Calu3 (cell line): ENCODE measurements at places on chromosomes 6 and 20. TPM values are rescaled to one million over a fixed set of nuclear protein-coding genes. Genes with fewer than 3 reads are reported as not detected.

DNA sequence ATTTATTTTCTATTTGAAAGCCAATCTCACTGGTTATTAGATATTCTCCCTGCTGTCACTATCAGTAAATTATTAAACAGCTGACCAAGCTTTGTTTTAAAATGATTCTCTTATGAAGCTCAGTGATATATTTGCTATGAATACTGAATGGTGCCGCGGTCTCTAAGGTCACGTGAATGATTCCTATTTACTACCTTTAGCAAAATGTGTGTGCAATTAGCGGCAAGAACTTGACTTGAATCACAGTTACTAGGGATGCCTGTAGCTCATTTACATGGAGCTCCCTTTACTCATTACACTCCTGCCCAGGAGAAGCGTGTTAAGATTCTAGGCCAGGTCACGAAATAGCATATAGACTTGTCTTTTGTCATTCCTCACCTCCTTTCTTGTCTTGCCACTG, 12.4 kb upstream of the PTPRT start:
- no peak for DNase-seq

ZFP57 gene
- 0.83 TPM in 1 of 2 replicates, not detected in the other for total RNA-seq

KHDRBS2 gene
- not detected in 2 replicates for total RNA-seq

MKKS gene
- total RNA-seq, result 11.6 and 12.1 TPM in 2 replicates

DNA sequence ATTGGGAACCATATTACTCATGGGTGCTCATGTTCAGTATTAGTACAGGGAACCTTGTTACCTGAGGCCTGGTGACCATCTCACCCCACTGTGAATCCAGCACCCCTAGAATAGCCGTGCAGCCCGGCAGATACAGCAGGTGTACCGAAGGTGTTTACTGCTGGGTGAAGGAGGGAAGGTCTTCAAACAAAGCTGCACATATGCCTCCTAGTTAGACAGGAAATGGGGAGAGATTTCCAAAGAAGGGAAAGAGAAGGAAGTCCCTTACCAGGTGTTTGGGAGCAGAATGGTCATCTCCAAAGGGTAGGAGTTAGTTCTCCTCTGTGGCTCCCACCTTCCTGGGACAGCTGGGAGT, 2.4 kb upstream of the CST1 start:
- no peak for DNase-seq

ANKRD66 gene
- total RNA-seq, result not detected in 2 replicates

SEL1L2 gene
- total RNA-seq, result not detected in 2 replicates

- no peak for DNase-seq
Observed at GRCh38 chr6:3326184-3326971, 67.6 kb downstream of the PSMG4 start.

DNA sequence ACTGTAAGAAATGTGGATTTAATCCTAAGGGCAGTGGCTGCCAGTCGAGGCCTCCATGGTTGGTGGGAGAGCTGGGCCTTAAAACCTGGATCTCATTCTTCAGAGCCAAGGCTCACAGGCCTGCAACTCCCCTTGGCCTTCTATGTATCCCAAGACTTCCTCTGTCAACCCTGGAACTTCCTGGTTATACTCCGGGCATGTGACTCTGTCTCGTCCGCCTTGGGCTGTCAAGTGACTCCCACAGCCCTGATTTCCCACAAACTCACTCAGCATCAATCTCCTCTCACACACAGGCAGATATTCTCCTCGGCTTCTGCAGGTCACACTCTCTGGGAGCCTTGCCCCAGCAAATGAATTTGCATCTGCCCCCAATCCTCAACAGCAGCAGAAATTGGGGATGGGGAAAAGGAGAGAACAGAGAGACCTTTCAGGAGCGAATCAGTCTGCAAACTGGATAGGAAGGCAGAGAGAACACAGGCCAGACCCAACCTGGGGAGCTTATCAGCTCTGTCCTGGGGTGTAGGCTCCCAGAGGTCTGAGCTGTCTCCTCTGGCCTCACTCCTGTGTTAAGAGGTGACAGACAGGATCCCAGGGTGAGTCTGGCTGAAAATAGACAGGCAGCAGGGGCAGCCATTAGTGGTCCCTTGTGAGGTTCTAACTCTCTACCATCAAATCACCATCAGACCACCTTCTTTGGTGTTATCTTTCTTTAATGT, 30.4 kb upstream of the PREX1 start:
- no peak for DNase-seq

GRCh38 chr20:17505636-17506517, 25.3 kb downstream of the BFSP1 start:
- no peak for DNase-seq

POU3F2 gene
- 0.12 TPM in 1 of 2 replicates, not detected in the other for total RNA-seq

DNA sequence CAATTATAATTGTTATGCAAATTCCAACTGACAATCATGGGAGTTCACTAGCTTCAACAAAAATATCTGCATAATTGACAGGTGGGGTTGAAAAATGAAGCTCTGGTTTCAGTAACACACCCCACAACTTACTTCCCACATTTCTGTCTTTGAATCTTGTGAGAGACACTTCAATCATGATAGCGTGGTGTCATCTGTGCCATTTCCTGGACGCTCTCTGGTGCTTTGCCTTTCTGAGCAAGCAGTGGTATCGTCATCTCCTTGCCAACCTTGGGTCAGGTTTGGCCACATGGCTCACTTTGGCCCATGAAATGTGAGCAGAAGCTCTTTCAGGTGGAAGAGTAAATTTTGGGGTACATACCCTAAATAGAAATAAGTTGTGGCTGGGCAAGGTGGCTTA, 10.2 kb downstream of the BMP7 start:
- DNase-seq, result no peak

DNA sequence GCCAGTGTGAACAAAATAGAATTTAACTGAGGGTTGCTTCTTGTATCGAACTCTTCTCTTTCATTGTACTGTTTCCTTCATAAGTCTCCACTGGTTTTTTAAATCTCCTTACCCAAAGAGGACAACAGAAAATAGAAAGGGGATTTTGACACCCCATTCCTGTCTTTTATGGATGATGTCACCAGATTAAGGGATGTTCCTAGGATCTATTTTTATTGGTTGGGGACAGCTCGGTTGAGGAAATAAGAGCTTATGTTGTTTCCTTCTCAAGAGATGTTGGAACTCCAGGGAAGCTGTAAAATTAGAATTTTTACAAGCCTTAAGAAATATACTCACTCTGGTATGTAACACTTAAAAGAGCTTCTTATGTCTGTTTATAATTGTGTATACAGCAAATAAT, 171.5 kb downstream of the PHF3 start:
- no peak for DNase-seq

C2 gene
- 5.0 and 6.3 TPM in 2 replicates for total RNA-seq

GRCh38 chr6:13762611-13763441, 51.2 kb upstream of the RANBP9 start:
- no peak for DNase-seq
